GM13977 (cell line): ENCODE measurements at places on chromosomes 3 and 15.

DNA sequence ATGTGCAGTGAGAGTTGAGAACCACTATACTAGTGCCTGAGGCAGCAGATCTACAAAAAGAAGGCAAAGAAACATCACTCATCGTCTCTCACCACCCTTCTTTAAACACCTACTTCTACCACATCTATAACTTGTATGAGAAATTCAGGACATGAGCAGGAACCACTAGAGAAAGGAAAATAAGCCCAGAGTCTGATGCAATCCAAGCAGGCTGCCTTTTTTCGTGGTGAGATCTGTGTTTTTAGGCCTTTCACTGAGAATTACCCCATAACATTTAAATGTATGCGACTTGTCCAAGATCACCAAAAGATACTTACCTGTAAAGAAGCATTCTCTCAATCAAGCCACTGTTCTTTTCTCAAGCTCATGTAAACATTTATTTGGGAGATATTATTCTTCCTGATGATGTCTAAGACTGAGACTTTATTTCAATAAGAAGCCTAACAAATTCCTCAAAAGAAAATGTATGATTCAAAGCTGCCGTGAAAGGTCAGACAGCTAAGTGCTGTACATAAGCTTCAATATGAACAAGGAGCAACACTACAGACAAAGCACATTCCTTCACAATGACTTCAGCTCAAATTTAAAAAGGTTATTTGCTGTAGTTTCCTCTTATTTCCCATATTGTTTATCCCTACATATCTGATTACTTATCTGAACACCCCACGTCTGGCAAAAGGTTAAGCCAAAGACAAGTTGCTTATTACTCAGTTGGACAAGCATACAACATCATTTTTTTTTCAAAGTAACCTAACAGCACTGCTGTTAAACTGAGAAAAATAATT is 16.5 kb downstream of the SPICE1 start:
- no peak for DNase-seq

DNA sequence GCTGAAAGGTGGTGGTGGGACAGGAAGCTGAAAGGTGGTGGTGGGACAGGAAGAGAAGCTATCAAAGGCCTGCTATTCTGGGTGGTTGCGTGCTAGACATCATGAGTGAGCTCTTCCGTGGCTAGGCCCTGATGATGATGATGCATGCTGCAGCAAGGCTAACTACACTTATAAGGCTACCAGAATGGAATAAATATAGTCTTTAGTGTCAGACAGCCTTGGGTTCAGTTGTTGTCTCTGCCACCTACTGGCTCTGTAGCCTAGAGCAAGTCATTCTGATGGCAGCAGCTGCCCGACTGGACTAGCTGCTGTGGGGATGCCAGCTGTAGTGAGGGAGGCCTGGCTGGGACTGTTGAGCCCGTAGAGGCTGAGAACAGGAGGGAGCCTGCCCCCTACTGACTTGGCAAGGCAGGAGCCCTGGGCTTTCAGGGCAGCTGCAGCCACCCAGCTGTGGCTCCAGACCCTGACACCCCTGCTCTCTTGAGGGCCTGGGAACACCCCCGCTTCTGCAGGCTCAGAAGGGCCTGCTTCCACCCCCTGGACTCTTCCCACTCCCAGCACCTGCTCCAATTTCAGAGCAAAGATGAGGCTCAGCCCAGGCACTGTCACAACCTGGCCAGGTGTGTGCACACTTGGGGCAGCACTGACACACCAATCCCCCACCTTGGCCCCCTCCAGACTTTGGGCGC is 21.4 kb upstream of the ZBED2 start:
- DNase-seq, result no peak

DNA sequence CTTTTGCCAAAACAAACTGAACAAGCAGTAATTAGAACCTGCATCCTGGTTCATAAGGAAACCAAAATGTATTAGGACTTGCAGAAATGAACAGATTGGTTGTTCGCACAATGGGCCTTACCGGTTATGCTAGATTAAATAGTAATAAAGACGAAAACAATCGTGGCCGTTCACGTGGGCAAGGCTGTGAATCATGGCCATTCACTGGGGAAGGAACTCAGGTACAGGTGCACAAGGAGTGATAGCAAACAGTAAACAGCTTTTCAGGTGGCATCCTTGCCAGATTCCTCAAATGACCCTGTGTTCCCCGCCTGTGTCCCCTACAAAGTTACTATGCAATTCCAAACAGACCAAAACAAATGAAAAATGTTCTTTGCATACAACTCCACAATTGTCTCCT is 8.2 kb downstream of the LRIG1 start:
- DNase-seq, result no peak

DNA sequence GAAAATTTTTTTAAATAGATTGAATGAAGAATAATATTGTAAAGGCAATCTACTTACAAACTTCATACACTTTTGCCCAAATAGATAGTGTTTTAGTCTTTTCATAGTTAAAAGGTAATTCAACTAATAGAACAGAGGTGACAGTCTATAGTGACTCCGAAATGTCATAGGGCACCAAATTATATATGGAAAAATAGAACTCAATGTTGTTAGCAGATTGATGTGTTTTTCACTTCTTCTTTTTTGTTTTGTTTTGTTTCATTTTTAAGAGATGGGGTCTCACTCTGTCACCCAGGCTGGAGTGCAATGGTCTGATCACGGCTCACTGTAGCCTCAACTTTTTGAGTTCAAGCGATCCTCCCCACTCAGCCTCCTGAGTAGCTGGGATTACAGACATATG is 721 bp downstream of the CSTA start:
- DNase-seq, result no peak

- no peak for DNase-seq
These were observed 3.6 kb downstream of the PXK start for GRCh38 chr3:58336135-58336882.

GRCh38 chr3:172029425-172030098 is 9.8 kb upstream of the FNDC3B start:
- no peak for DNase-seq

DNA sequence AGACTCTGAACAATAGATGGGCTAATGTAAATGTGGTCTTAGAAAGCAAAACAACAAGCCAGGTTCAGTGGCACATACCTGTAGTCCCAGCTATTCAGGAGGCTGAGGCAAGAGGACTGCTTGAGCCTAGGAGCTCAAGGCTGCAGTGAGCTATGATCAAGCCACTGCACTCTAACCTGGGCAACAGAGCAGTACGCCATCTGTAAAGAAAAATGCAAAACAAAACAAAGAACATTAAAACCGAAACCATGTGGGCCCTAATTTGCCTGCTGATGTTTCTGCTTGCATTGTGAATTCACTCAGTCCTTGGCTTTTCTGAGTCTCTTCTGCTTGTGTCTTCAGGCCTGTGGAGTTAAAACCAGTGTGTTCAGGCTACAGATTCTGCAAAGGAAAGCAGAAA is 56.7 kb downstream of the CCNL1 start:
- peak; percentile 68 for DNase-seq
